ENCODE measurements at places on chromosomes 1 and 21. TPM values are rescaled to one million over a fixed set of nuclear protein-coding genes. Genes with fewer than 3 reads are reported as not detected.

DNA sequence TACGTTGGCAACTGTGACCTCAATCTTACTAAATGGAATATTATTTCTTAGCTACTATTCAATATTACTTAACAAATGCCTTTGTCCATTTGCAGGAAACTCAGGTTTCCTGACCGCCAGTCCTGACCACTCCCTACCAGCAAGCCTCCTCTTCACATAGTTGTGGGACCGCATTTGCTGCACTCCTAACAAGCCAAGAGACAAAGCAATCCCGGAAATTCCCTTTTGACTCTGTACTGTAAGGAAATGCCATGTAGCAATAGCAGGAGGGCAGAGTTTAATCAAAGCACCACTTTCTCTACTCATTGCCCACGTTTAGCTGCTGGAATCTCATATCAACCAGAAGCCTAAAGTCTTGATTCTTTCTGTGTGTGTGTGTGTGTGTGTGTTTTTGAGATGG is 28.1 kb upstream of the ACBD6 start:
- peak; percentile 51 for DNase-seq

DNA sequence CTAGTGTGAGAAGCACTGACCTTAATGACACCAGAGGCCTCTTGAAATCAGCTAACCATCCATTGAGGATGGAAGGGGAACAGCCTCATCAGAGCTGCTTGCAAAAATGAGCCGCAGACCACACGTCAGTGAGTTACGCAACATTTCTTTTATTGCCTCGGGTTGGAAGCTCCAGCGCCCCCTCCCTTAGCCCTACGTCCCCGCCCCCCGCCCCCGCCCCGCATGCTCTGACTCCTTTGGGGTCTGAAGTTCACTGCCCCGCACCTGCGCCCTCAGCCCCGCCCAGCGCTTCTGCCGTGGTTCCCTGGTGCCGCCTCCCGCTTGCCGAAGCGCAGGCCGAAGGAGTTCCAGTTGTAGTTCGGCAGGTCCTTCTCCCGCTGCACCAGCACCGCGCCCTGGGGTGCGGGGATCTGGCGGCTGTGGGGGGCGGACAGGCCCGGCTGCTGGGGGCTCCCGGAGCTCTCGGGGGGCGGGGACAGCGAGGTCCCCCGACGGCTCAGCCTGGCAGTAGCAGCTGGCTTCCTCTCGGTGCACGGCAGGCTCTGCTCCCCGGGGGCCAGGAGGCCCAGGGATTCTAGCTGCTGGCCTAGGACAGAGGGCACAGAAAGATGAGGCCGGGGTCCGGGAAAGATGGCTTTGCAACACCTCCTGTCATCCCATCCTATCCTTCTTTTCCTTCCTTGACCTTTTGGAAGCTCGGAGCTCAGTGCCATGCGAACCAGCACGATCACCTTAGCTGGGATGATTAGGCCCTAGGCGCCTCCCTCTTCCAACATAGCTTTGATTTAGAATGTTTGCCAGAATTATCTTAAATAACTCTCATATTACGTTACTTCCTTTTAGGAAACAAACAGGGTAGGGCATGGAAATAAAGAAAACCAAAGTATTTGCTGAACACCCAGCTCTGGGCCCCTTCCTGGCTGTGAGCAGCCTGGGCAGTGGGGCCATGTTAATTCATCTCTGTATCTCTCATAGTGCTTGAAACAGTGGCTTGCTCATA is 5.8 kb downstream of the KISS1 start:
- DNase-seq, result peak; percentile 60

DNA sequence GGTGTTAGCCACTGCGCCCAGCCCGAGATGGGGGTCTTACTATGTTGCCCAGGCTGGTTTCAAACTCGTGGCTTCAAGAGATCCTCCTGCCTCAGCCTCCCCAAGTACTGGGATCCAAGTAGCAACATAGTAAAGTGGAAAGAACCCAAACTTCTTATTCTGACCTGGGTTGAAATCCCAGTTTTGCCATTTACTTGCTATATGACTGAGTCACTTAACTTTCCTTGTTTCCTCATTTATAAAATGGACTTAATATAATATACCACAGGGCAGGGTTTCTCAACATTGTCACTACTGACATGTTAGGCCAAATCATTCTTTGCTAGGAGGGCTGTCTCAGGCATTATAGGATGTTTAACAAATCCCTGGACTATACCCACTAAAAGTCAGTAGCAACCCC is 6.7 kb downstream of the PFDN2 start:
- no peak for DNase-seq

DNA sequence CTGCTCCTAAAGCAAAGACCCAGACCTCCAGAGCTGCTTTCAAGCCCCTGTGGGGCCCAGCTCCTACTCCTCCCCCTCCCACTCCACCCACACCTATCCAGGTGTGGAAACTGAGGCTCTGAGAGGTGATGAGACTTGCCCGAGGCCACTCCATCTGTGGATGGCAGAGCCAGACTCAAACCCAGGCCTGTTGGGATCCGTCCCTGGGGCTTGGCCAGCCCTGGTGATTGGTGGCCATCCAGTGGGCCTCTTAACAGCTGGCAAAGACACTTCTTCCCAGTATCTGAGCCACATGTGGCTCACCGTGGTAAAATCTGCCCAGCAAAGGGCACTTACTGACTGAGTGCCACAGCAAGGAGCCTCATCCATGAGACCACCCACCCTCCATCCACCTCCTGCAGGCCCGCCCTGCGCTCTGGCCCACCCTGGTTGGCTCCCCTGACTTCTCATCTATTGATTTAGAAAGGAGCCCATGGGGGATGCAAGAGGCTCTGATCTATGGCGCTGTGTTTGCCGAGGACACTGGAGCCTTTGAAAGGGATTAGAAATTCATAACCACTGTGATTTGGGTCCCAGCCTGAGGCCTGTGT is 398.5 kb downstream of the PTPRU start:
- no peak for DNase-seq

- peak; percentile 41 for DNase-seq
Observed at GRCh38 chr1:165666152-165666825, 32.1 kb downstream of the ALDH9A1 start.

GRCh38 chr1:119893238-119893791 is 3.0 kb downstream of the ADAM30 start:
- no peak for DNase-seq

DNA sequence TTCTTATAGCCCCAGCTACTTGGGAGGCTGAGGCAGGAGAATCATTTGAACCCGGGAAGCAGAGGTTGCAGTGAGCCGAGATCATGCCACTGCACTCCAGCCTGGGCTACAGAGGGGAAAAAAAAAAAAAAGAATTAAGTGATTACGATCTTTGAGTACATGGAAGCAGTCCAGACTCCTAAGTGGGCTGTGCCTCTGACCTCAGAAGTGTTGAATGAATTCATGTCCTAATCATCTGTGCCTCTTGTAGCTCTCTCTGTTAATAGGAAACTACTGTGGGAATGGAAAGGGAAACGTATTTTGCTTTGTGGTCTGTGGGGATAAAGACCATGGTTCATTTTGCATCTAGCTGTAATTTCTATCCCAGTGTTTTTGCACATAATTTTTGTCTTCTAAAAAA is 8.4 kb upstream of the IVNS1ABP start:
- DNase-seq, result no peak

DNA sequence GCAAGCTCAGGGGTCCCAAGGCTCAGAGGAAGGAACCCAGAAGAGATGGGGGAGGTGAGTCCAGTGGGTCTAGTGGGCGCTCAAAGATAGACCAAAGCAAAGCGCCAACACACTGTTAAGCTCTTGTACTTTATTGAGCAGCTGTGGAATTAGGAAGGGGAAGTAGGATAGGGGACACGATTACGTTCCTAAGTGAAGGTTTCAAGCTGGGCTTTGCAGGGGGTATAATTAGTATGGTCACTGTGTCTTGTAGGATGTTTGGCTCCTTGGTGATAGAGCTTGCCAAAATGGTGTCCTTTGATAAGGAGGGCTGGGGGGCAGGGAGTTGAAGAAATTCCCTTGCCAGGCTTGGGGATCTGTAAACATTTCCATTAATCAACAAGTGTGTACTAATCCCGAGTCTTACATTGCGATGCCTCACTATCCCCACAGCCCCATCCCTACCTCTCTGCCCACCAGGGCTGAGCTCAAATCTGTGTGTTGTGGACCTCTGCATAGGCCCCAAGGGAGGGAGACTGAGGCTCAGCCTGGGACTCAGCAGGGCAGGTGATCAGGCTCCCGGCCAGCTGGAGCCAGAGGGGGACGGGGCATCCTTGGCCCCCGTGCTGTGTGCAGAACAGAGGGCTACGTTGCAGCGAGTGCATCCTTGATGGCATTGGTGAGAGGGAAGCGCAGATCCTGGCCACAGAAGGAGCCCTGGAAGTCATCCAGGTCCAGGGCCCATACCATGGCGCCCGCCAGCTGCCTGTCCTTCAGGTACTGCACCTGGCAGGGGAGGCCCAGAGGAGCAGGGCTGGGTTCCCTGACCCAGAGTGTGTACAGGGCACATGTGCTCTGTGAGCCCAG is 3.4 kb upstream of the MYBPH start:
- no peak for DNase-seq

The F3 gene
- total RNA-seq, result 64.0 TPM

The ST7L gene
- 15.9 TPM for total RNA-seq

The PSMA5 gene
- 89.0 TPM for total RNA-seq

The ANGPTL7 gene
- 0.42 TPM for total RNA-seq
